Activated CD4-positive, alpha-beta T cell treated with anti-CD3 and anti-CD28 coated beads, Interleukin-2, amount 50 U/mL, for 48 hours (primary cell): ENCODE measurements at places on chromosomes 1 and 21.

GRCh38 chr1:160837558-160838205 lies 25.0 kb downstream of the CD244 start:
- peak; percentile 78 for DNase-seq

DNA sequence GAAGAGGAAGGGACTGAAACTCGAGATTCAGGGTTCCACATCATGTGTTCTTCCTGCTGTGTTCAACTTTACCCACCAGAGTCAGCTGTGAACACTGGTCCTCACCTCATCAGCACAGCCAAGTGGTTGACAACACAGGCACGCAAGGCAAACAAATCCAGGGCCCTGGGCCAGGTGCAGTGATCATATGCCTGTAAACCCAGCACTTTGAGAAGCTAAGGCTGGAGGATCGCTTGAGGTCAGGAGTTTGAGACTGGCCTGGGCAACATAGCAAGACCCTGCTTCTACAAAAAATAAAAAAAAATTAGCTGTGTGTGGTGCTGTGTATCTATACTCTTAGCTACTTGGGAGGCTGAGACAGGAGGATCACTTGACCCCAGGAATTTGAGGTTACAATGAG lies 8.4 kb upstream of the XKR8 start:
- no peak for DNase-seq

GRCh38 chr1:178942285-178943198 lies 71.7 kb upstream of the ANGPTL1 start:
- DNase-seq: no peak

DNA sequence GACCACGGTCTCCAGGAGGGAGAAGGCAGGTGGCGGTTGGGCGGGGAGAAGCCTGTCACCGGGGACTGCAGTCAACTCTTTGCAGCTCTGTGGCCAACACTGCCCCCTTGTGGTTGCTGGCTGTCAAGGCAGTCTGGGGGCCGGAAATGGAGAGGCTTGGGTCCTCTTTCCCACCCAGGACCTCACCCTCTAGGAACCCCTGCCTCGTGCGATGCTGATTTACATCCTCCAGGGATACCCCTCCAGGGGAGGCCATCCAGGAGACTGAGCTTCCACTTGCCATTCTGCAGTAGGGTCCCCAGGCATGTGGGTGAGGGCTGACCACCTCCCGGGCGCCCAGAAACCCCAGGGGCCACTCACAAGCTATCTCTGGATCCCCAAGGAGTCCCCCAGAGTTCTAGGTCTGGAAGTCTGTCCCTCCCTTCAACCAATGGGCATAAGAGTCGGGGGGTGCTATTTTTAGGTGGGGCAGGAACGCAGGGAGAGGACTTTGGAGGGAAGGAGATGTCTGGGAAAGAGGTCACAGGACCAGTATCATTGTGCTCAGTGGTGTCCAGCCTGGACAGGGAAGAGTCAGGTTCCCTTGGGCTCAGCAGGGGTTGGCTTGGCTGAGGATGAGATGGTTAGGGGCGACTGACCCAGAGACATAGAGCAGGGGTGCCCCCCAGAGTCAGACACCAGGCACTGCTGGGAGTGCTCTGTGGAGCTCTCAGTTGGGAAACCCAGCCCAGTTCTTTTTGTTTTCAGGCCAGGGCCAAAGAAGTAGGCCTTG lies 7.1 kb upstream of the GPR61 start:
- DNase-seq: peak; percentile 96

GRCh38 chr1:185017338-185017737 lies 28.0 kb upstream of the RNF2 start:
- no peak for DNase-seq

DNA sequence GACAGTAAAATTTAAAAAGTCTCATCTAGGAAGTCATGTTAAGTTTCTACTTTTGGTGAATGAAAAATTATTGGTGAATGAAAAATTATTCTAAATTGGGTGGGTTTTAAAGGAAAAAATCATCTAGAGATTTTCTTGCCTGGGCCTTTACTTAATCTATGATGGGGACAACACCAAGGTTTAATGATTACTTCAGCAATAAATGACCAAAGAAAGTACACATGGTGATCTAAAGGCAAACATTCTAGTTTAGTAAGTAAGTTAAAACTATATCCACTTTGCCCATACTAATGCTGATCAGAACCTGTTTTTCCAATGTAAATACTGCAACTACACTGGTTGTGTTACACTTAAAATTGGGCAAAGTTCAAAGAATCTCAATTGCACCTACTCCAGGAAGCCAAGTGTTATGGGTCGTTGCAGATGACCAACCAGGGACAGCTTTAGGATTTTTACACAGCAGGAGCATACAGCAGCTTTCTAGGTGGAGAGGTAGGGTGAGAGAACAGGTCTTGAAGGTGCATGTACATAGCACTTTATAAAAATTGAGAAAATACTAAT lies 14.6 kb upstream of the RPL5 start:
- no peak for DNase-seq

- no peak for DNase-seq
Observed at GRCh38 chr1:40884055-40884795, 22.1 kb upstream of the CITED4 start.

DNA sequence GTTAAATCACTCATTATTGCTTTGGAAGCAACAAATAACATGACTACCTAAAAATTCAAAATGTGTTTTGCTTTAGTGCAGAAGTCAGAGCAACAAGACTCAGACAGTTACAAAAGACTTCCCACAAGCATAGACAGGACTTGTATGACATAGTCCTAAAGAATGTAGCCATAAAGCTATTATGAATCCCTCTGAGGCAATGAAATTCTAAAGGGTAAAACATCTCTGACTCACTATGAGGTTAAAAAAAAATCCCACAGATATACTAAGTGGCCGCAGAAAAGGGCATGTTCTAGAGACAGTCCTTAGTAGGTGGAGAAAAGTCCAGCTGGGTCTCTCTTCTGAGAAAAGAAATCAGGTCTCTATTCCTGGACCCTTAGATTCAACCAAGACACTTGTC lies 4.9 kb downstream of the PRKAB2 start:
- DNase-seq: no peak

DNA sequence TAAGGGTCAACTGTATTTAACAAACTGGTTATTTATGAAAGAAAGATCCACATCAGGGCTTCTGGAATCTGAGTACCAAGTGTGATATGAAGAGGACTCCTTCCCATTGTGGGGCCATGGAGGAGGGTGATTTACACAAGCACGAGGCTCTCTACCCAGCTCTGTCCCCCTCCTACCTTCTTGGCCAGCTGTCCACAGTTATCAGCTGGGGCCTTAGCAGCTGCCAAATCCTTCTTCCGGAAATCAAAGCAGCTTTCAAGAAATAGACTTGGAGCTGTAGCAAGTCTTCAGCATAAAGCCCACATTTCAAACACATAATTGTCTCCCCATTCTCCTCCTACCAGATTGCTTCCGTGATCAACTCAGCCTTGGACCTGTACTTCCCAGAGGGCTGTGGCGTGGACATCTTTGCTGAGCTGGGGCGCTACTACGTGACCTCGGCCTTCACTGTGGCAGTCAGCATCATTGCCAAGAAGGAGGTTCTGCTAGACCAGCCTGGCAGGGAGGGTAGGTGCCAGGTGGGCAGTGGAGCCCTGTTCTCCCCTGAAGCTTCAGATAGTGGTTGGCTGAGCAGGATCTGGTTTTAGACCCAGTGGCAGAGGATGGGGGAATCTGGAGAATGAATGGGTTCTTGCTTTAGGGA lies 15.5 kb downstream of the AZIN2 start:
- DNase-seq: no peak
